ENCODE measurements at places on chromosomes 2 and 18.

DNA sequence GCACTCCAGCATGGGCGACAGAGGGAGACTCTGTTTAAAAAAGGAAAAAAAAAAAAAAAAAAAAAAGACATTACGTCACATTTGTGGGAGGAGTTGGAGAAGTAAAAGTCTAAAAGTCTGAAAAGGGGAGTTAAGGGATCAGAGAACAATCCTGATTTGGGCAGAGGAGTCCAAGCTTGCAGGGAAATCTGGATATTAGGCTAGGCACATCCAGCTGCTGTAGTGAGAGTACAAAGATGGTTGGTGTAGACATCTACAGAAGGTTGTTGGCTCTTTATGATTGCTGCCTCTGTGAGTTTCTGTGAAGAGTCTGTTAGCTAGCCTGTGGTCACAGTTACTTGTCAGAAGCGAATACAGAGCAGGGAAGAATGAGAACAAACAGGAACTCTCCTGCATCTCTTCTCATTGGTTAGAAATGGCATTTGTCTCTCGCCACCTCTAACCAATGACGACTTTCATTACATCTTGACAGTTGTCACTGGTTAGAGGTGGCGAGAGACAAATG, 3.3 kb upstream of the OSBPL6 start:
- DNase-seq, result no peak

DNA sequence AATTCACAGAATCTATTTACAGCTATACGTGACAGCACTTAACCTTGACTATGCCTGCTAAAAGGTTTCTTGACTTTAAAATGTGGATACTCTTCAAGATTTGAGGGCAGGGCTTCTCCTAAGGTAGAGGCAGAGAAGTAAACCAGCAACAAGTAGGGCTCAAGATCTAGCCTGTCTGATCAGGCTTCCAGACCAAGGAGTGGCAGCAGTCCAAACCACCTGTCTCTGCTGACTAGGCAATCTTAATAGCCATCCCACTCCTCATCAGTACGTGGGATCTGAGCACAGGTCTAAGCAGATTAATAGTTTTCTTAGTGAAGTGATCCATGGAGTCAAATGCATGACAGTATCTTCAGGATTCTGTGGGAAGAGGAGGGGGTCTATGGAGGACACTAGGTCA, 100.4 kb downstream of the GPD2 start:
- DNase-seq, result no peak

DNA sequence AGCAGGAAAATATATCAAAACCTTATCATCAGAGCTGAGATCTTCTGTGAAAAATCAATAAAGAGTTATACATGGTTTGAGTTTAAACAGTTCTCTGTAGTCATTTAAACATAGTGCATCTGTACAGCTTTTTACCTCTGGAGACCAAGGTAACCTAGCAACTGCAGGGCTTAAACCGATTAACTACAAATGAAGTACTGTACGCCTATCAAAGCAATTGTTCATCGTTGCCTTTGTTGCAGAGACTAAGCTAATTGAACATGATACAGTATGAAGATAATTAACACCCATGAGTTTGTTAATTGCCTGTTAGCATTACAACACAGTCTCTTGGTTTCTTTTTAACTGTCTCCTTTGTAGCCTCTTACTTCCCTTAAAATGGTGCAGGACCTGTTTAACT, 147.9 kb downstream of the LNPK start:
- no peak for DNase-seq

DNA sequence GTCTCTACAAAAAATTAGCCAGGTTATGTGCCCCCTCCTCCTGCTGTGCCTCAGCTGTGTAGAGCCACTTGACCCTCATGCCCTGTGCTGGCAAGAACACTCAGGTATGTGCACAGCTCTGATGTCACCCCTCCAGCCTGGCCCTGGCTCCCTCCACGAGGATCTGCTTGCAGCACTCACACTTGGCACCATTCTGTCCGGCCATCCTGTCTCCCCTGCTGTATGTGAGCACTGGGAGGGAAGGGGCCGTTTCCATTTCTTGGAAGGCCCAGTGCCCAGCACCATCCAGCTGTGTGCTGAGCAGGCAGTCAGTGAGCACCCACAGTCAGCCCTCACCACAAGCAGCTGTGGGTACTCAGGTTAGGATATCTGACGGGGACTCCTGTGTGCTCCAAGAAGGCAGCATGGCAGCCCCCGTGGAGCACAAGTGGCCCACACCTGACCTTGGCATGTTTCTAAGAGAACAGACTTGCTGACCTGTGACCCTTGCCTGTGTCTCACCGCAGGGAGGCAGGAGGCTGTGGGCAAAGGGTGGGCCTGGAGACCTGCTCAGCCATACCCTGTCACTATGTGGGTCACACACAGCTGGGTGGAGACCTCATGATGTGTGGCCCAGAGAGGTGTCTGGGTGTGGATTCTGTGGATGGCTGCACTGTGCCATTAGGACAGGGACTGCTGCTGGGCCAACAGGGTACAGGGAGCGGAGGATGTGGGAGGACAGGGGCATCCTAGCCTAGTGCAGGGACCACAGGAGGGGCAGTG, 31.5 kb downstream of the USP34 start:
- no peak for DNase-seq

- no peak for DNase-seq
Measured at GRCh38 chr2:202566286-202566685, 68.5 kb upstream of the FAM117B start.

DNA sequence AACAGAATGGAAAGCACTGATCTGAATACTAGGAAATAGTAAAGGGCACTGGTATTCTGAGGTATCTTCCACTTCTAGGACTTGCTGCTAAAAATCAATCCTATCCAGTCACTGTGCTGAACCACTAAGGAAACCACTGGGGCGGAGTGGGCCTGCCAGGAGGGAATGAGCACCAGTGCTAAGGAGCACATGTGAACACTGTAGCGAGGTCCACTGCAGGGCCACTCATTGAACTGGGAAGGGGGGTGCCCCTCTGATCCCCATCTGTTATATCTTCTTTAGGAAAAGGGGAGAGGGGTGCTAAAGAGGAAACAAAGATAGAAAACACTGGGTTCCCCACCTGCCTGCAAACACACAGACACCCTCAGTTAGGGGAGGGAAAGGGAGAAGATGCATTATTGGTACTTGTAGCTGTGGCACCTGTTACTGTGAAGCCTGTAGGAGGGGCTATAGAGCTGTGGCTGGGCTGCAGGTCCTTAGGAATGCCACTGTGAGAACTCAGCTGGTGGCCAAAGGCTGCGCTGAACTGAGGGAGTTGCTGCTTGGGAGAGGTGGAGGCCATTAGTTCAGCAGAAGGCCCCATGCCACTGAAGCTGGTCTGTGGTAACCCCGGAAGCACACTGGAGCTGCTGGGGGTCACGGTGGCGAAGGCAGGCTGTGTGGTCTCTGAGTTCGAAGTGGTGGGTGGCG, 81.8 kb downstream of the INO80D start:
- no peak for DNase-seq

DNA sequence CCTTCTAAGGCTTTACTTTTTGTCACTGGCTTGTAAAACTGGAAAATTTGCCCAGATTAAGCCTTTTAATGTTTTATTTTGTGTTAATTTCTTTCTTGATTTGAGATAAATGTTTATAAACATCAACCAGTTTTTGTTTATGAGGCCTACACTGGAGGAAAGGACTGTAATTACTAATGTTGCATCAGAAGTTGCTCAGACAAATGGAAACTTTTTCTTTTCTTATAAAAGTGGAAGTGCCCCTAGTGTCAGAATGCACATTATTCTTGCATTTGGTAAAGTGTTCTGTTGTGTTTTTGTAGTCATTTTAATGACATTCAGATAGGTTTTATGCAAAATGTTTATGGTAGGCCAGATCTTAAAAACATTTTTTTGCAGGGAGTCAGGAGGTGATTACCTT, 25.3 kb downstream of the LCLAT1 start:
- DNase-seq, result no peak

DNA sequence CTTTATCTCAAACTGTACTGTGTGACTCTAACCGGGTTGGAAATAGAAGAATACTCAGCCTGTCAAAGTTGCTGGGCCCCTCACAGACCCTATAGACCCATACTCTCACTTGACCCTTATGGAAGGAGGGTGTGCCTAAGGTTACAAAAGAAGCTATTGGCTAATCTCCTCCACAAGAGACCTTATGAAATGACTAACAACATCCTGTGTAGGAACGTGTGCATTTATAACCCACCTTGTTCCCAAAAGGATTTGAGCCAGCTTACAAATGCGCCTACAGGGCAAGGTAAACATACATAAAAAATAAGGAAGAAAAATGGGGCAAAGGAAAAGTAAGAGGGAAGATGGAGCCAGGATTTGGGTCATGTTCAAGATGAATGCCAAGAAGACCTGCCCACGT, 225.4 kb upstream of the SMAD2 start:
- DNase-seq, result no peak

- no peak for DNase-seq
Measured at GRCh38 chr2:8378016-8378810, 303.6 kb upstream of the ID2 start.

- no peak for DNase-seq
Measured at GRCh38 chr2:65863713-65864112, 431.3 kb upstream of the SPRED2 start.

- DNase-seq, result no peak
Measured at GRCh38 chr2:29787473-29788465, 133.6 kb downstream of the ALK start.

GRCh38 chr2:226893216-226893615, 57.4 kb downstream of the RHBDD1 start:
- no peak for DNase-seq

DNA sequence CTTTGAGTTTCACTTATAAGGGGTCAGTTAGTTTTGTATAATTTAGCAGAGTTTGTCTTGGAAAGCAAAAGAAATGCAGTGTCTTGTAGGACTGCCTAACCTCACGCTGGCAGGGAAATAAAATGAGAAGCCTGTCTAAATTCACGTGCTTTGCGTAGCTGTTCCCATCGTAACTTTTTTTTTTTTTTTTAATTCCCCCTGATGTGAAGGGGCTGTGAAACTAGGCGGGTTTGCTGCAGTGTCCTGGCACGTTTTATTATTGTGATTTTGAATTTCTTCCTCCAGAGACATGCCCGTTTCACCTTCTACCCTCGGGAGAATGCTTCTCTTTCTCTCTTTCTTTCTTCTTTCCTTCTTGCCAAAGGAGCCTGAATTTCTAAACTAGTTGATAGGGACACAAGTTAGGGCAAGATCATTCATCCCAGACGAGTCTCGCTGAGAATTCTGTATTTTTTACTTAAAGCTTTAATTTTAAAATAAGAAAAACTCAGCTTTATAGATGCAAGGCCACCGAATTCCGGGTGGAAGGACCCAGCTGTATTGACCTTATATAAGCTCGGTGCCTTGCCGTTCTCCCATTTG, 2.3 kb downstream of the MEIS1 start:
- DNase-seq, result no peak

DNA sequence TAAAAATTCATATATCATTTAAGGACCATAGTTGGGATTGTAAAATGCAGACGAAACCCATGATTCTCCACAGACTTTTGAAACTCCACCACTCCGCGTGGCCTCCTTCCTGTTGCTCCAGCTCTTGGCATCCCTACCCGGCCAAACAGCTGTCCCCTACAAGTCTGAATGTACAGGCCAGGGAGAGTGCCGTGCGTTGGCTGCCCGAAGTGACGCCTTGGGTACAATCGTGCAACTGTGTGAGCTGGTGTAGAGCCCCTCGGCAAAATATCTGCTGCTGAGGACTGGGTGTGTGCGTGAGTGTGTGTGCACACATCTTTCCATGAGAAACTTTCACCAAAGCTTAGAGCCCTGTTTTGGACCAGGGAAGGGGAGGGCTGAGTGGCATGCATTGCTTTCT, 43.8 kb upstream of the ZNF516 start:
- no peak for DNase-seq

DNA sequence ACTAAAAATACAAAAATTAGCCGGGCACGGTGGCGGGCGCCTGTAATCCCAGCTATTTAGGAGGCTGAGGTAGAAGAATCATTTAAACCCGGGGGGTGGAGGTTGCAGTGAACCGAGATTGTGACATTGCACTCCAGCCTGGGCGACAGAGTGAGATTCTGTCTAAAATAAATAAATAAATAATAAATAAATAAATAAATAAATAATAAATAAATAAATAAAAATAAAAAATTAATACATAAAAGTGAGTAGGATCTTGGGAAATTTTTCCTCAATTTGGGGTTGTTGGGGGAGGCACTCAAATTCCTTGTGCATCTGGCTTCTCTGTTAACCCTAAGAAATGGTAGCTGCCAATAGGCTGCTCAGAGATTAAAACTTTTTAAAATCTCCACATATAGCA, 20.3 kb upstream of the FOXI3 start:
- no peak for DNase-seq

GRCh38 chr2:200695191-200695590, 109.4 kb downstream of the AOX1 start:
- no peak for DNase-seq

DNA sequence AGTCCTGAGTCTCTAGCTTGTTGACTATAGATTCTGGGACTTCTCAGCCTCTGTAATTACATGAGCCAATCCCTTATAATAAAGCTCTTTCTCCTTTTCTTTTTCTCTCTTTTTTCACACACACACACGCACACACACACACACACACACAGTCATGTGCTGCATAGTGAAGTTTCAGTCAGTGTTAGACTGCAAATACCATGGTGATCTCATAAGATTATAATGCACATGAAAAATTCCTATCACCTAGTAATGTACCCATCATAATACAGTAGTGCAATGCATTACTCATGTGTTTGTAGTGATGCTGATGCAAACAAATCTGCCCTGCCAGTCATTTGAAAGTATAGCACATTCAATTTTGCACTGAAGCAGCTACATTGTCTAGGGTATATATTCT, 558.2 kb downstream of the SUCLG1 start:
- no peak for DNase-seq

DNA sequence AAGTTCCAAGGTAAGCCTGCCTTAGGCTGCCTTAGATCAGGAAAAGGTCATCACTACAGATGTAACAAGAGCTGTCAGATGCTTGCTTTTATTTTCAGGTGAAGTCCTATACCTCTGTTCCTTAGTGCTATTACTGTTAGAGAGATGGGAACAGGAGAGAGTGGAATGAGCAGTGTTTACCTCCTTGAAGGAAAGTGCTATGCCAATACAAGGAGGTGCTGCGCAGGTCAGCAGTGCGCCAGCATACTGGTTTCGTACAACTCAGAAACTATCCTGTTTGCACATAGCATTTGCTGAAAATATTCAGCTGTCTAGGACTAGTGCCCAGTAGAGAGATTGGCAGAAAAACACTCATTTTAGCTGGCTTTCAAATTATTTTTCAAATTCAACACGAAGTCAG, 413.0 kb upstream of the RAB12 start:
- DNase-seq, result no peak

DNA sequence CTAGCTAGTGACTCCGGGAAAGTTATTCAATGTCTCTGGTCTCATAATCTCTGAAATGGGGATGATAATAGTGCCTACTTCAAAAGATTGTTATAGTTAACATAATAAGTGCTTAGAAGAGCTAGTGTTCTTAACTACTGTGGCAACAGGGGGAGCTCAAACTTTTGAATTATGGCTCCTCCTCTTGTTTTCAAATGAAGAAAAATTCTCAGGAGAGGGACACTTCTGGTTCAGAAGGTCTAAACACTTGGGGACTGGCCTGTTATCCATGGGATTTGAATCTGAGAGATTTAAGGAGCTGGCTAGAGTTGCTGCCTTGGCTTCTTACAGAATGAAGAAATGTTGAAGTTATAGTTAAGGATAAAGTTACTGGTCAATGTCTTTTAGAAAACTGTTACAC, 92.2 kb upstream of the ITGB6 start:
- no peak for DNase-seq

GRCh38 chr18:45901654-45902210, 65.4 kb downstream of the EPG5 start:
- DNase-seq, result no peak

- DNase-seq, result no peak
Measured at GRCh38 chr18:58349650-58350049, 279.2 kb downstream of the ALPK2 start.

Measured in non-pigmented ciliary epithelial cell (primary cell).